ENCODE measurements at places on chromosomes 2 and 18.

GRCh38 chr2:172848519-172848918 is 112.9 kb downstream of the RAPGEF4 start:
- DNase-seq = no peak

GRCh38 chr2:112916145-112916571 is 5.2 kb downstream of the IL37 start:
- no peak for DNase-seq

- no peak for DNase-seq
Observed at GRCh38 chr2:235808366-235808765, 314.5 kb downstream of the AGAP1 start.

GRCh38 chr2:215919624-215920243 is 93.6 kb downstream of the MREG start:
- DNase-seq = no peak

Measured in stimulated activated CD4-positive, alpha-beta T cell treated with anti-CD3 and anti-CD28 coated beads, Interleukin-12 subunit alpha, Interleukin-12 subunit beta, amount 100 ng/mL, for 4 hours (primary cell).